Airway epithelial cell (primary cell): ENCODE measurements at places on chromosomes 4 and X. TPM values are rescaled to one million over a fixed set of nuclear protein-coding genes. Genes with fewer than 3 reads are reported as not detected.

The DMRTC1 gene
- total RNA-seq: not detected in 2 replicates

The GAGE2A gene
- total RNA-seq: not detected in 2 replicates

The YY2 gene
- total RNA-seq: 0.74 and 0.78 TPM in 2 replicates

The SEC31A gene
- 71.9 and 108 TPM in 2 replicates for total RNA-seq

The ANKRD37 gene
- 7.1 and 9.9 TPM in 2 replicates for total RNA-seq

The XAGE2 gene
- total RNA-seq: not detected in 2 replicates

The ARL9 gene
- 0.07 and 0.23 TPM in 2 replicates for total RNA-seq

The CSAG2 gene
- total RNA-seq: not detected in 2 replicates

The PLAC8 gene
- total RNA-seq: 4.7 and 9.8 TPM in 2 replicates

The ATRX gene
- 33.6 and 35.9 TPM in 2 replicates for total RNA-seq

The COL4A6 gene
- total RNA-seq: 35.3 and 45.1 TPM in 2 replicates

The POLN gene
- 0.37 and 1.1 TPM in 2 replicates for total RNA-seq

The FRMD7 gene
- not detected in 2 replicates for total RNA-seq

The ADH7 gene
- total RNA-seq: 13.6 and 14.7 TPM in 2 replicates

The NWD2 gene
- total RNA-seq: 0.07 TPM in 1 of 2 replicates, not detected in the other

The XPNPEP2 gene
- total RNA-seq: not detected in 2 replicates

The GABRA4 gene
- total RNA-seq: not detected in 2 replicates

The MMRN1 gene
- not detected in 2 replicates for total RNA-seq
